A549 treated with CpdA at 1 μM for 4 hours (cell line): ENCODE measurements at places on chromosomes 6 and 20. TPM values are rescaled to one million over a fixed set of nuclear protein-coding genes. Genes with fewer than 3 reads are reported as not detected.

Gene PNISR
- total RNA-seq, result 26.2 to 35.7 TPM (median 27.6 TPM) in 5 replicates

Gene TINAG
- 0.08 to 0.59 TPM in 2 of 5 replicates, not detected in the others for total RNA-seq

Gene C20orf144
- total RNA-seq, result 0.06 to 0.18 TPM (median 0.09 TPM) in 5 replicates

Gene ENPP5
- not detected in 5 replicates for total RNA-seq

Gene SYNDIG1
- total RNA-seq, result 1.5 to 2.2 TPM (median 2.0 TPM) in 5 replicates

Gene SLC22A3
- 33.6 to 41.1 TPM (median 38.2 TPM) in 5 replicates for total RNA-seq

Gene KCNK5
- 0.99 to 1.4 TPM (median 1.2 TPM) in 5 replicates for total RNA-seq
